Melanocyte of skin (primary cell): ENCODE measurements at places on chromosomes 6 and 20. TPM values are rescaled to one million over a fixed set of nuclear protein-coding genes. Genes with fewer than 3 reads are reported as not detected.

Gene TREML2
- not detected in 2 replicates for total RNA-seq

Gene TNFRSF6B
- 0.69 TPM in 1 of 2 replicates, not detected in the other for total RNA-seq

Gene SYTL3
- total RNA-seq = 1.5 and 2.8 TPM in 2 replicates

Gene SNX5
- total RNA-seq = 143 and 145 TPM in 2 replicates

Gene AGER
- total RNA-seq = under 0.01 TPM in 1 of 2 replicates, not detected in the other

Gene ROS1
- total RNA-seq = under 0.01 TPM in 1 of 2 replicates, not detected in the other

Gene PLA2G7
- total RNA-seq = 1.5 TPM in 1 of 2 replicates, not detected in the other

Gene LGSN
- total RNA-seq = not detected in 2 replicates

Gene OPRL1
- 0.34 and 0.73 TPM in 2 replicates for total RNA-seq

Gene SDHAF4
- total RNA-seq = 7.7 and 12.0 TPM in 2 replicates

Gene BMP5
- total RNA-seq = not detected in 2 replicates

Gene KIF13A
- total RNA-seq = 65.7 and 70.9 TPM in 2 replicates

Gene C20orf204
- 1.1 and 1.4 TPM in 2 replicates for total RNA-seq

Gene CRISP2
- total RNA-seq = not detected in 2 replicates

Gene KIF3B
- total RNA-seq = 20.6 and 27.9 TPM in 2 replicates

Gene PAK5
- total RNA-seq = not detected in 2 replicates

Gene ECT2L
- not detected in 2 replicates for total RNA-seq

Gene TBX18
- under 0.01 and 0.33 TPM in 2 replicates for total RNA-seq
